ENCODE measurements at places on chromosomes 6 and 20.

DNA sequence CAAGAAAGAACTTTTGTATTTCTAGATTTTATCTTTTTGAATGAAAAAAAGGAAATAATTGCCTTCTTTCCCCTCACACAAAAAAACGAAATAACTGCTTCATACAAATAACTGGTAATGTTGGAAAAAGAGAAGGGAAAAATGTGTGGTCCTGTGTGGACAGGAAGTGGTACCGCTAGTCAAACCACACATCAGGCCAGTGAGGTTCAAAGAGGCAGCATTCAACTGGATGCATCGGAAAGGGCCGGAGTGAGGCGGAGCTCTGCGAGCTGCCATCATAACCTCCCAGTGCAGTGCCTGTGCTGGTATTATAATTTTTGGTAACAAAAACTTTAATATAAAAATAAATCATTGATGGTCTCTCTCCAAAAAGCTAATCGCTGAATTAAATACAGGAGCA is 111.2 kb downstream of the IRF4 start:
- DNase-seq = no peak

GRCh38 chr6:75210885-75211739 is 5.3 kb upstream of the COL12A1 start:
- no peak for DNase-seq

DNA sequence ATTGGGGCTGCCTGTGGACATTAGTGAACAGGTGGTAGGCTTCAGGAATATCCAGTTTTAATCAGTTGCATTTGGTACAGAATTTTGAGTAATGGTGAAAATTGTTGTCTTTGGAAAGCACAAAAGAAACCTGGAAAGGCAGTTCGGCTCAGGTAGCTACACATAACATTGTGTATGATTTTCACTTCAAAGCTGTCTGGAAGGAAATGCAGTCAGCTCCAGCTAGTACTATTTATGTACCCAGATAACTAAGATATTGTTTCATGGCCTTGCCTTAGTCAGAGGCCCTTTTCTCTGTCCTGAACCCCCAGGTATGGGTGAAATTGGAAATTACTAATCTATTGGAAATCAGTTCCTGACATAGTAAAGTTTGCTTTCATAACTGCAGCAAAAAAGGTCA is 195.6 kb upstream of the UST start:
- DNase-seq = no peak

- DNase-seq = no peak
These were observed 9.3 kb downstream of the TRIM15 start for GRCh38 chr6:30172681-30173080.

DNA sequence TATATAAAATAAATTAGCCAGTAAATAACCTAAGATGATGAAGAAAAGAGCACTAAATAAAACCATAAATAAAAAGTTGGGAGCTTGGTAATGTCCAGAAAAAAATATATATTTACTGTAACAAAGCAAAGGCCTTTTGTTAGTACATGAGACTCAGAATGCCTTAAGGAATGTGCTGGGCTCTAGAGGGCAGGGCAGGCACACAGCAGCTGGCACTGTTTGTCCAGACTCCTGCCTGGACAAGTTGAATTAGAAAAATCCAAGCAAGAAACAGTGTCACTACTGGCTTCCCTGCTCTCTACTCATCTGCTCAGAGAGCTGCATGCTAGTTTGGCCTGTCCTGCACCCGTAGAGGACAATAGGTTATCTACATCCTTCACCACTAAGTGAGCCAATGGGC is 8.8 kb downstream of the DEFB129 start:
- no peak for DNase-seq

GRCh38 chr6:33772082-33772830 is 16.7 kb downstream of the LEMD2 start:
- no peak for DNase-seq

DNA sequence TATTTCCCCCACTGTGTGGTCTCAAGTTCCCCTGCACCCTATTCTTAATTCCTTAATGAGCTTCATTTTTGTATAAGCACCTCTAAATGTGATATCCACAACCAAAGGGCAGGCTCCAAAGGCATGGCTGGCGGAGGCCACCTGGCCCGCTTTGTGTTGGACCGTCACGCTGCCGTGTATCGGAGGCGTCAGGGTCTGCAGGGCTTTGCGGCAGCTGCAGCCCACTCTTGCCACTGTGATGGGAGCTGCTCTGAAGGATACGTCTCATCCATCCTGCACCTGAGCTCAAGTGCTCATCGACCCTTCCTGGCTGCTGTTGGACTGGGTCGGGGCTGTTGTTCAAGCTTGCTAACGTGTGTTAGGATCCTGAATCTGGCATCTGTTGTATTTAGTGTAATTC is 177.6 kb downstream of the ARID1B start:
- DNase-seq = no peak

DNA sequence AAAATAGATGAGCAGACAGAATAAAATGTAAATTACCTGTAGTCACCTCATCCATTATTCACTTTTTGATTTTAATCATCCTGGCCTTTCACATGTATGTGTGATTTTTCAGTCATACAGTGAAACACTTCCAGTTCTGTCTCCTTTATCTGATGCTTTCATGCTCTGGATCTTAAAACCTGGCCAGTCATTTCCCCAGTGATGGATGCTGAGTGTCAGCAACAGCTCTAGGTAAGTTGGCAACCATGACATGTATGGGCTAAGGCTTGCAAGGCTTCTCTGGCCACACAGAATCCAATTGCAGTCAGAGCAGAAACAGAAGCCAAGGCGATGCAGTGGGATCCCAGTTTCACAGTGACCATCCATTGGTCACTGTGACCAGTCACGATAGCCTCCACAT is 35.8 kb downstream of the FBXO9 start:
- DNase-seq = no peak

- no peak for DNase-seq
These were observed 259.2 kb downstream of the UTRN start for GRCh38 chr6:144544266-144544830.

DNA sequence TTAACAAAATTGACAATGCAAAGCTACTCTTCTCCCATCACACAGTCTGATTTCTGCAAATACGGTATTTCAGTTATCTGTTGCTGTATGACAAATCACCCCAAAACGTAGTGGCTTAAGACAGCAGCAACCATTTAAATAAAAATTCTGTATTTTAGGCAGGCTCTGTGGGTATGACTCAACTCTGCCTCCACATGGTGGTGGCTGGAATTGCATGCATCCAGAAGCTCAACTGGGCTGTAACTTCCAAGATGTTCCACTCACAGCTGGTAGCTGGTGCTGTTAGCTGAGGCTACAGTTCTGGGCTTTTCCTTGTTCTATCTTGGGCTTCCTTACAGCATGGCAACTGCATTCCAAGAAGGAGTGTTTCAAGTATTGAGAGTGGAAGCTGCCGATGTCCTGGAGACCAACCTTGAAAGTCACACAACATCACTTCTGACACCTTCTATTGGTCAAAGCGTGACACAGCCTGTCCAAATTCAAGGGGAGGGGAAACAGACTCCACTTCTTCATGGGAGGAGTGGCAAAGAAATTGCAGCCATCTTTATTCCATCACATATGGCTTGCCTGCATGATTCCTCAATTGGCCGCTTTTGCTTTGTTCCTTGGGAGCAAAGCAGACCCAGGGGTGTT is 39.7 kb upstream of the TULP1 start:
- peak; percentile 83 for DNase-seq

GRCh38 chr6:169932491-169932890 is 181.1 kb downstream of the ERMARD start:
- peak; percentile 38 for DNase-seq

- no peak for DNase-seq
These were observed 38.9 kb upstream of the TMEM14A start for GRCh38 chr6:52632011-52632410.

- peak; percentile 7 for DNase-seq
These were observed 21.8 kb downstream of the SAMHD1 start for GRCh38 chr20:36929691-36930090.

DNA sequence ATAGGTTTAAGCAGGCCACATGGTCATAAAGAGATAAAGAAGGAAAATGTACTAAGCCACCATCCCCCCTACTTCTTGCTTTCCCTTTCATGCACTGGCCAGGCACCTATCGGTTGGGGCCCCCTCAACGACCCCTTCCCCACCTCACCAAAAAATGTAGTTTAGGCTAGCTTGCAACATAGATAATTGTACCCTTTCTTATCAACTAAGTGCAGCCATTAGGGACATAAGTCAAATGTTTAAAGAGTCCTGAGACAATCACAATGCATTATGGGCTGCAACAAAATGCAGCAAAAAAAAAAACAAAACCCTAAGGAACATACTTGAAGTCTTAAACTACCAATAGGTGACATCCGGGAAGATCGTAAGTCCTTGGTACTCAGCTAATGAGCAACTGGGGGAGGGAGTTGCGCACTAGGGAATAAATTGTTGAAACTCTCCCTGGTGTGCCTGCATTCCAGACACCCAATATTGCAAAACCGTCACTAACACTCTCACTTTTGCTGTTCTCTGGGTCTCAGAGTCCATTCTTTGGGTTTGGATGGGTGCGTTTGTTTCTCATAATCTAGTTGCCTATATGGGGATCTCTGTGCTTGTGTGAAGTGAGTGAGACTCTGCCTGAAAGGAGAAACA is 12.4 kb upstream of the HLA-G start:
- no peak for DNase-seq

DNA sequence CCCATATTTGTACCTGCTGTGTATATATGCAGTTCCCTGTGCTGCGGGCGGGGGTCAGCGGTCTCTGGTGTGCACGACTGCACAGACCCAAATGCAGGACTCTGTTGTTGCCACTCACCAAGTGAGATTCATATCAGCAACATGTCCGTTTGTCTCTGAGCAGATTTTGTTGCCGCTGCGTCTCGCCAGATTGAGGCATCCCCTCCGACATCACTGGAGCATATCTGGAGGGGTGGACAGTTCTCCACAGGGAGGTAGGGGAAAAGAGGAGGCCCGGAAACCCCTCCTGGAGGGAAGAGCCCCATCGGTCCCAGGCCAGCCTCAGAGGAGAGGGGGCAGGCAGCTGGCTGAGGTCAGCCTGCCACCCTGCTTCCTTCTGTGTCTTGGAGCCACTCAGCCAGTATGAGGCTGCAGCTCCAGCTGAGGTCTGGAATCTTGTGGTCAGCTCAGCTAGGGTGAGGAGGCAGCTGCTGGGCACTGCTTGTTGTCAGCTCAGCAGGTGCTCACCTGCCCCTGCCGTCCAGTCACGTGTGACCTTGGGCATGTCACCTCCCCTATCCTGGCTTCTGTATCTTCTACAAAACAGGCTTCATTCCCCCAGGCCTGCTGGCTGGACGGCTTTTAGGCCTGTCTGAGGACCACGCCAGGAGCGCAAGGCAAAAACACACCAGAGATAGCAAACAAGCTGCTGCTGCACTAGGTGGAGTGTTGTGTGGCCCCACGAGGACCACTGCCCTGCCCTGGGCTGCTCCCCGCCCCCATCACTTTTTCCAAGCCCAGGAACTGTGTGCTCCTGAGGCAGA is 47.1 kb downstream of the HNF4A start:
- DNase-seq = no peak

DNA sequence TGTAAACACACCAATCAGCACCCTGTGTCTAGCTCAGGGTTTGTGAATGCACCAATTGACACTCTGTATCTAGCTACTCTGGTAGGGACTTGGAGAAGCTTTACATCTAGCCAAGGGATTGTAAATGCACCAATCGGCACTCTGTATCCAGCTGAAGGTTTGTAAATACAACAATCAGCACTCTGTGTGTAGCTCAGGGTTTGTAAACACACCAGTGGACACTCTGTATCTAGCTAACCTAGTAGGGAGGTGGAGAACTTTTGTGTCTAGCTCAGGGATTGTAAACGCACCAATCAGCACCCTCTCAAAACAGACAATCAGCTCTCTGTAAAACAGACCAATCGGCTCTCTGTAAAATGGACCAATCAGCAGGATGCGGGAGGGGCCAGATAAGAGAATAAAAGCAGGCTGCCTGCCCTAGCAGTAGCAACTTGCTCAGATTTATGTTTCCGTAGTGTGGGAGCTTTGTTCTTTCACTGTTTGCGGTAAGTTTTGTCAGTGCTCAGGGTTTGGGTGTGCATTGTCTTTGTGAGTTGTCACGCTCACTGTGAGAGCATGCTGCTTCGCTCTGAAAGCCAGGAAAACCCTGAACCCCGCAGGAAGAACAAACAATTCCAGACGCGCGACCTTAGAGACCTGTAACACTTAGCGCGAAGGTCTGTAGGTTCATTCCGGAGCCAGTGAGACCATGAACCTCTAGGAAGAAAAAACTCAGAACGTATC is 37.0 kb downstream of the RIOK1 start:
- DNase-seq = no peak

DNA sequence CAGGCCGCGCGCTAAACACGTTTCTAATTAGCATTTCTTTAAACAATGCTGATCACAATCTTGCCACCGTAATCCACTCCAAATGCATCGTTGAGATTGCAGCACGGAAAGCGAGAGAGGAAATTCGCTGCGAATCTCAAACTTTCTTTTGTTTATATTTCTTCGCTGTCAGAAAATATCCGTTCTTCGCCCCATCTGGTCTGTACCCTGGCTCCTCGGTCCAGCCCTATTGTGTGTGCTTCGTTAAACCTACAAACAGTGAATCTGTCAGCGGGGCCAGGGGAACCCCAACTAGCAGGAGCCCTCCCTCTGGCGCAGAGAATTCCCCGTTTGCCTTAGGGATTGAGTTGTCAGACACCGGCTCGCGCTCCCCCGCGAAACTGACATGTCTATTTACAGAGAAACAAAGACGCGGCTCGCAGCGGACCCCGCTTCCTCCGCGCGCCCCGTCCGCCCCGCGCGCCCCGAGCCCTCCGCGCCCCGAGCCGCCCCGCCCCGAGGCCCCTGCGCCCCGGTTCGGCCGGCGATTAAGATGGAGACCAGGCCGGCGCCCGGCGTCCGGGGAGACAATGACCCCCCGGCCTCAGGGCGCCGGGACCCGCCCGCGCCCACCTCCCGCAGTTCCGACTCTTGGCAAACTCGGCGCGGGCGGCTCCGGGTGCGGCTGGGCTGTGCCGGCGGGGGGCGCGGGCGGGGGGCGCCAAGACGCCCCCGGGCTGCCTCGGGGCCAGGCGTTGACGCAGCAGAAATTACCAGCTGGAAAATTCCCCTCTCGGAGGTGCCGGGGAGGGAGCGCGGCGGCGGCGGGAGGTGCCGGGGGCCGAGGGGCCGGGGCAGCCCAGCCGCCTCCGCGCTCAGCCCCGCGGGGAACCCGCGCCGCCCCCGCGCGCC is 874 bp downstream of the ZBTB46 start:
- no peak for DNase-seq

GRCh38 chr6:25450469-25451198 is 171.5 kb downstream of the CARMIL1 start:
- DNase-seq = no peak

DNA sequence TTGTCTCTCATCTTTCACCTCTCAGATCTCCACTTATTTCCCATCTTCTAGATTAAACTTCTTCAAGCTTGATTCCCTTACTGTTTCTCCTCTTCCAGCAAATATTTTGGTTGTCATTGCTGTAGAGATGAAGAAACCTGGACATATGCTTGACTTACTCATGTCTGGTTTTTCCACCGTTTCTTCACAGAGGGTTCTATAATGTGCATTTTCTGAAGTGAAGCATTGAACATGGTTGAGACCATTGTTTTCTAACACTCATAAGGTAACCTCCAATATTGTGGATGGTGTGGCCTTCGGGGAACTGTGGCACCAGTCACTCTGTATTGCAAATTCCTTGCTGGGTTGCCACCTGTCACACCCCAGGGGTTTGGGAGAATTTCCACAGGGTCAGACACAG is 237.2 kb downstream of the PLCB1 start:
- no peak for DNase-seq

- DNase-seq = peak; percentile 68
These were observed 43.1 kb downstream of the POPDC3 start for GRCh38 chr6:105136431-105137350.

Measured in activated CD8-positive, alpha-beta memory T cell treated with anti-CD3 and anti-CD28 coated beads for 24 hours (primary cell).